IMR-90 (cell line): ENCODE measurements at places on chromosomes 11 and 22. TPM values are rescaled to one million over a fixed set of nuclear protein-coding genes. Genes with fewer than 3 reads are reported as not detected.
A peak's percentile ranks its signal among the peaks of the same experiment; 100 is the strongest.

- H3K27ac ChIP-seq: no peak overlapping the region
- peaks cover 15% of the 10 kb centered on the region for H3K4me1 ChIP-seq
- peaks cover 6% of the 10 kb centered on the region for H3K27me3 ChIP-seq
- peak; percentile 84 for DNase-seq
Measured at GRCh38 chr22:32469799-32470212, 4.8 kb upstream of the FBXO7 start.

GRCh38 chr11:125062931-125063428, at the start of gene SLC37A2:
Gene SLC37A2, plus strand, starts transcription at chr11:125063305. Its CDS starts 63 bp downstream, at chr11:125063368.
- DNase-seq: peak; percentile 54
- peaks cover 3% of the 10 kb centered on the region; the same call in 1 of the 2 replicates for H3K4me1 ChIP-seq
- peak within 1 kb of the TSS; percentile 35 for H3K27ac ChIP-seq
- H3K36me3 ChIP-seq: no peaks in the 10 kb centered on the region
- H3K27me3 ChIP-seq: no peaks in the 10 kb centered on the region

DNA sequence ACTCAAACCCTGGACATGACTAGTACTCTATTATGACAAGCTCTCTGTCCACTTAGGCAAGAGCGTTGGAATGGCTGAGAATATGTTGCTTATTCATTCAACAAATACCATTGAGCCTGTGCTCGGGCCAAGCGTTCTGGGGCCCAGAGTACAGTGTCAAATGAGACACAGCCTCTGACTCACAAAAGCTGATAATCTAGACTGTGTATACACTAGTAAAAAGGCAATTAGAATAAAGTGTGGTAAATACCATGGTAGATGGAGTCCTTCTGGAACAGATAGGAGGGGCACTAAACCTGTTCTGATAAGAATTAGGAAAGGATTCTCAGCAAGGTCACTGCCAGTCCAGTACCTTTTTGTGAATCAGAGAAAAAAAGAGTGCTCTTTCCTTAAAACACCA, 24.7 kb downstream of the KCNE3 start:
- no peaks in the 10 kb centered on the region for H3K36me3 ChIP-seq
- H3K27me3 ChIP-seq: no peaks in the 10 kb centered on the region; the same call in 1 of the 2 replicates
- no peak overlapping the region for H3K4me3 ChIP-seq
- H3K27ac ChIP-seq: no peak overlapping the region

ANGPTL5 gene
- not detected in 2 replicates for total RNA-seq

C11orf52 gene
- total RNA-seq: 0.28 and 0.90 TPM in 2 replicates

GRAP2 gene
- total RNA-seq: under 0.01 TPM in 1 of 2 replicates, not detected in the other

CARNS1 gene
- under 0.01 TPM in 2 replicates for total RNA-seq

NELL1 gene
- not detected in 2 replicates for total RNA-seq

OTOG gene
- total RNA-seq: not detected in 2 replicates

- no peak for DNase-seq
- H3K4me1 ChIP-seq: no peaks in the 10 kb centered on the region
- no peaks in the 10 kb centered on the region for H3K27me3 ChIP-seq
Measured at GRCh38 chr11:10632483-10632882, 61.1 kb downstream of the IRAG1 start.

- H3K27me3 ChIP-seq: peaks cover 2% of the 10 kb centered on the region; the same call in 1 of the 2 replicates
- no peak overlapping the region for H3K4me3 ChIP-seq
- H3K36me3 ChIP-seq: no peaks in the 10 kb centered on the region
- H3K4me1 ChIP-seq: no peaks in the 10 kb centered on the region; the same call in 1 of the 2 replicates
- H3K27ac ChIP-seq: no peak overlapping the region
- DNase-seq: peak; percentile 36
Measured at GRCh38 chr11:131146827-131147490, 223.5 kb upstream of the NTM start.

ASCL2 gene
- not detected in 2 replicates for total RNA-seq

DNA sequence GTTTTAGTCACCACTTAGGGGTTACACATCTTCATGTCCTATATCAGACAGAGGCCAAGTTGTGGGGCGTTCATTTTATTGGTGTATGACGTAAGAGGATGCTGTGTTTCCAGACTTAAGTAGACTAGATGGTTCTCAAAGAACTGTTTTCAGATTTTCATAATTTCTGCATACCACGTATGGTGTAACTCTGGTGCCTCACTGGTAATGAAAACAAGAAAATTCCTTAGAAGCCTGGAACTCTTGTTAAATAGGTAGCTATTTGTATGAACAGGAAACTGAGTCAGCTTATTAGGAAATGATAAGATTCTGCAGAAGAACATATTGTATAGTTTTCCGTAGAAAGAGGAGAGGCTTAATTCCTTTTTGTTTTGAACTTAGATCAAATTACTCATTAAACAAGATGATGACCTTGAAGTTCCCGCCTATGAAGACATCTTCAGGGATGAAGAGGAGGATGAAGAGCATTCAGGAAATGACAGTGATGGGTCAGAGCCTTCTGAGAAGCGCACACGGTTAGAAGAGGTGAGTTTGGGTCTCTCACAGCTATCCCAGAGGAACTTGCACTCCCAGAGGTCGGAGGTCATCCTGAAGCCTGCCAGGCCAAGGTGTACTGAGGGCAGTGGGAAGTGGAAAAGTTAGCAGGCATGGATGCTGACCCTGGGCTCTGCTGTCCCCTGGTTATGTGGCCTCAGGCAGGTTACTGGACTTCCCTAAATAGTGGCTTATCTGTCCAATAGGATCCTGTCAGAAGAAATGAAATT, 3.9 kb downstream of the CDC45 start:
- H3K4me3 ChIP-seq: no peak overlapping the region
- peak; percentile 81 for DNase-seq
- peak overlapping the region; percentile 87 for H3K27ac ChIP-seq
- H3K36me3 ChIP-seq: peaks cover 1% of the 10 kb centered on the region; the same call in 1 of the 2 replicates
- peaks cover 3% of the 10 kb centered on the region for H3K4me1 ChIP-seq

NPAS4 gene
- total RNA-seq: under 0.01 TPM in 1 of 2 replicates, not detected in the other

DNA sequence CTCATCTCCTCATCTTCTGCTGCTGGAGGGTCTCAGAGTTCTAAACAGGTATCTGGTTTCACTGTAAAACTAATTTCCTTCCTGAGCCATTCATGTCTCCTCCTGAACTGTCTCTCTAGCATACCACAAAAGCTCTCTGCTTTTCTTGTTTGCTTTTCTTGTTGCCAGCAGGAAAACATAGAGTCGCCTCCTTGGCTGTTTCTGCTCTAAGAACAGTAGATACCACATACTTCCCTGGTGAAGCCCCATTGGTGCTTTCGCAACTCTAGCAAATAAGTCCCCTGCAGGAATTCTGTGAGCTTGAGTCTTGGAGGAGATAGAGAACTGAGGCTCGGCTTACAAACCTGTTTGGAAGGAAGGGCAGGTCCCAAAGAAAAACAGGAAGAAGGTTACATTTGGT, 7.0 kb downstream of the DIXDC1 start:
- no peak overlapping the region for H3K4me3 ChIP-seq
- peak overlapping the region; percentile 50 for H3K27ac ChIP-seq
- H3K27me3 ChIP-seq: no peaks in the 10 kb centered on the region
- peaks cover 12% of the 10 kb centered on the region for H3K4me1 ChIP-seq

DNA sequence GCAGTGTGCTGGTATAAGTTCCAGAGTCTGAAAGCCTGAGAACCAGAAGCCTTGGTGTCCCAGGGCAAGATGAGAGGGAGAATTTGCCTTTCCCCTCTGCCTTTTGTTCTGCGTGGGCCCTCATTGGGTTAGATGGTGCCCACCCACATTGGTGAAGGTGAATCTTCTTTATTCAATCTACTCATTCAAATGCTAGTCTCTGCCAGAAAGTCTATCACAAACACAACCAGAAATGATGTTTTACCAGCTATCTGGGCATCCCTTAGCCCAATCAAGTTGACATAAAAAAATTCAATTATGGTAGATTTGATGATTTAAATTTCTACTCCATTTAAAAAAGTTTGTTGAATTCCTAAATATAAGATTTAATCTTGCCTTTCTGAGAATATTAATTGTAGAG, 22.2 kb downstream of the CSTPP1 start:
- peaks cover 1% of the 10 kb centered on the region; the same call in 1 of the 2 replicates for H3K36me3 ChIP-seq
- DNase-seq: no peak
- H3K27me3 ChIP-seq: no peaks in the 10 kb centered on the region
- no peak overlapping the region for H3K27ac ChIP-seq

GRCh38 chr11:34149786-34150185, 44.4 kb downstream of the NAT10 start:
- H3K27me3 ChIP-seq: no peaks in the 10 kb centered on the region
- DNase-seq: no peak
- H3K36me3 ChIP-seq: peaks cover 44% of the 10 kb centered on the region
- H3K4me1 ChIP-seq: no peaks in the 10 kb centered on the region; the same call in 1 of the 2 replicates
- H3K27ac ChIP-seq: no peak overlapping the region
- no peak overlapping the region for H3K4me3 ChIP-seq

GRCh38 chr11:66864924-66865697, 8.2 kb downstream of the LRFN4 start:
- DNase-seq: no peak
- H3K27ac ChIP-seq: no peak overlapping the region
- peaks cover 51% of the 10 kb centered on the region; the same call in 1 of the 2 replicates for H3K36me3 ChIP-seq
- H3K4me1 ChIP-seq: peaks cover 2% of the 10 kb centered on the region; the same call in 1 of the 2 replicates
- H3K4me3 ChIP-seq: no peak overlapping the region

TUB gene
- total RNA-seq: 10.8 and 12.9 TPM in 2 replicates

PKNOX2 gene
- 0.72 and 1.1 TPM in 2 replicates for total RNA-seq

APOBEC3B gene
- total RNA-seq: 17.2 and 17.6 TPM in 2 replicates

PRR33 gene
- not detected in 2 replicates for total RNA-seq

CASTOR1 gene
- 10.6 and 11.7 TPM in 2 replicates for total RNA-seq

SCGB1A1 gene
- total RNA-seq: not detected in 2 replicates

DNA sequence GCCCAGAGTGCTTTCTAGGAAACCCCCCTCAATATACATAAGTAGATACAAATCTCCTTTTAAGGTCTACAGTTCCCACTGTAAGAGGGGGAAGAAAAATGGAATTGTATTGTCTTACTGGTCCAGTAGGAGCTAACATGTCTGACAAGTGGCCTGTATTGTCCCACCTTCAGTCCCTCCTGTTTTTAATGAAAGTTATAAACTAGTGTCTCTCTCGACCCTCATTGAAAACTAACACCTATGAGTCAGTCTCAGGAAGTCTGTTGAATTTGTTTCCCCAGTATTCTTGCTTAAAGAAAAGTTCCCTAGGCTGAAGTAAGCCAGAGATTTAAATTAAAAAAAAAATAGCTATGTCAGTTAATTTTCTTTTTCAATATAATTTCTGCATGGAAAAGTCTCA, 69.3 kb downstream of the TTC17 start:
- peaks cover 4% of the 10 kb centered on the region; the same call in 1 of the 2 replicates for H3K36me3 ChIP-seq
- 0 out of 2 replicates have a peak, but pooled peaks cover 2% of the 10 kb centered on the region for H3K4me1 ChIP-seq
- no peak overlapping the region for H3K27ac ChIP-seq
- H3K27me3 ChIP-seq: no peaks in the 10 kb centered on the region
- H3K4me3 ChIP-seq: no peak overlapping the region

GRCh38 chr11:85740481-85741400, 54.7 kb upstream of the CCDC89 start:
- H3K27ac ChIP-seq: no peak overlapping the region
- no peaks in the 10 kb centered on the region for H3K27me3 ChIP-seq
- no peak for DNase-seq
- H3K4me3 ChIP-seq: no peak overlapping the region
- peaks cover 6% of the 10 kb centered on the region for H3K36me3 ChIP-seq
- peaks cover 6% of the 10 kb centered on the region; the same call in 1 of the 2 replicates for H3K4me1 ChIP-seq

- no peak overlapping the region for H3K4me3 ChIP-seq
- no peak for DNase-seq
- no peak overlapping the region for H3K27ac ChIP-seq
- H3K36me3 ChIP-seq: no peaks in the 10 kb centered on the region
- H3K27me3 ChIP-seq: peaks cover 40% of the 10 kb centered on the region
Measured at GRCh38 chr11:130156108-130157022, 3.2 kb upstream of the ST14 start.

OR51I1 gene
- total RNA-seq: not detected in 2 replicates

DNA sequence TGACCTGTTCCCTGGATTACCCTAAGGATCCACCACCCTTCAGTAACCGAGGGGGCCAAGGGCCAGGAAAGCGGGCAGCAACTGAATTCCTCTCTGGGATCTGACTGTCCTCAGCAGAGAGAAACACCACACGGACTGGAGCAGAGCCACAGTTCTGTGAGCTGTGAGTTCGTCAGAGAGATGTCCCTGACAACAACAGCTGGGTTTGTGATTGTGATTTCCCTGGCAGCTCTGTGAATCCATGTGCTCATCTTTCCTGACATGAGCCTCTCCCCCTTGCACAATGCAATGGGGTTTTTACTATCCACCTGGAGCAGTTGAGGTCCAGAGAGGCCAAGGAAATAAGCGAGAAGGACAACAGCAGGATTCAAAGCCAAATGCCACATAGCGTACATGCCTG, 69.4 kb upstream of the AMPD3 start:
- H3K4me3 ChIP-seq: no peak overlapping the region
- H3K4me1 ChIP-seq: peaks cover 29% of the 10 kb centered on the region
- H3K36me3 ChIP-seq: no peaks in the 10 kb centered on the region
- peak overlapping the region; percentile 44; the same call in 1 of the 2 replicates for H3K27ac ChIP-seq
- no peaks in the 10 kb centered on the region for H3K27me3 ChIP-seq

- H3K4me1 ChIP-seq: peaks cover 3% of the 10 kb centered on the region
- no peak overlapping the region for H3K4me3 ChIP-seq
- peaks cover 6% of the 10 kb centered on the region; the same call in 1 of the 2 replicates for H3K36me3 ChIP-seq
Measured at GRCh38 chr11:77813256-77813655, 7.3 kb downstream of the RSF1 start.
